ENCODE measurements at places on chromosomes 4 and X.

DNA sequence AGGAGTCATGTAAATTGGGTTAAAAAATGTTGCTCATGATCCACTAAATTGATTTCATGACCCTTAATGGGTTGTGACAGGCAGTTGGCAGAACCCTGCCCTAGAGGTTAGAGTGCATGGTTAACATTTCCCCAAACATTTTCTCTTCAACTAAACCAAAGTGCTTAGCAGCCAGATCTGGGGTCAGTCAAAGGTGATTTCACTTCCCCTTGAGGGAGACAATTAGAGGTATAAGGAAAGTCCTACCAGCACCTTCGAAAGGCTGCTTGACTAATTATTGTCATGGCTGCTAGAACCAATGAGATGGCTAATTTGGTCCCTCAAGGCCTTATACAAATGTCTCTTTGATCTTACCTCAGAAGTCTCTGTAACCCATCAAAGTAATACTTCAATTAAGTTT is 30.9 kb upstream of the INTS6L start:
- no peak for DNase-seq

GRCh38 chrX:113470166-113470565 is 629.5 kb upstream of the AMOT start:
- no peak for DNase-seq

GRCh38 chr4:46922205-46922604 is 13.2 kb upstream of the COX7B2 start:
- DNase-seq, result no peak

DNA sequence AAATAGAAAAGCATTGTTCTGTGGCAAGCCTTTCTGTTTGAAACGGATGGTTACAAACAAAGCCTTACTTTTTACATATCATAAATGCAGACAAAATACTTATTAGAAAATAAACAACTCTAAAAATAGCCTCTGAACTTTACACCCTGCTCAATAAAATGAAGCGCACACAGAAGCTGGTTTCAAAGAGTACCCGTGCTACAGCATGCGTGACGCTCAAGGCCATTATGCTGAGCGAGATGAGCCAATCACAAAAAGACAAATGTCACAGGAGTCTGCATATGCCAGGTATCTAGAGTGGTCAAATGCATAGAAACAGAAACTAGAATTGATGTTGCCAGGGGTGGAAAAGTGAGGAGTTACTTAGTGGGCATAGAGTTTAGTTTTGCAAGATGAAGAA is 326.5 kb upstream of the GATB start:
- no peak for DNase-seq

GRCh38 chr4:139674875-139675550 is 9.4 kb downstream of the MGST2 start:
- DNase-seq, result no peak

DNA sequence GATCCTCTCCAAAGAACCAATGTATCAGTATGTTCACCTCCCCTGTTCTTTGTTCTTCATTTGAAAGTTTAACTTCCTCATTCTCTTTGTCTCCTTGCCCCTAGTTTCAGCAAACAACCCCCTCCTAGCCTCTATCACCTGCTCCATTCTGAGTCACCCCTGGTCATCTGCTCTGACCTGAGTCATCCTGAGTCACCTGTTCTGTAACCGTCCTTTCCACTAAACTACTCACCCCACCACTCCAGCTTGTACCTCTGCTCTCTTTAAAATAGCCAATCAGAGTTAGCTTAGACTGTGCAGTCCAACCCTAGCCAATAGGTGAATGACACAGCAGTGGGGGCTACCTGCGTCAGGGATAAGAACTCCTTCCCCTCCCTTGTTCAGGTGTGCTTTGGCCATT is 249.8 kb upstream of the AADAT start:
- DNase-seq, result no peak

DNA sequence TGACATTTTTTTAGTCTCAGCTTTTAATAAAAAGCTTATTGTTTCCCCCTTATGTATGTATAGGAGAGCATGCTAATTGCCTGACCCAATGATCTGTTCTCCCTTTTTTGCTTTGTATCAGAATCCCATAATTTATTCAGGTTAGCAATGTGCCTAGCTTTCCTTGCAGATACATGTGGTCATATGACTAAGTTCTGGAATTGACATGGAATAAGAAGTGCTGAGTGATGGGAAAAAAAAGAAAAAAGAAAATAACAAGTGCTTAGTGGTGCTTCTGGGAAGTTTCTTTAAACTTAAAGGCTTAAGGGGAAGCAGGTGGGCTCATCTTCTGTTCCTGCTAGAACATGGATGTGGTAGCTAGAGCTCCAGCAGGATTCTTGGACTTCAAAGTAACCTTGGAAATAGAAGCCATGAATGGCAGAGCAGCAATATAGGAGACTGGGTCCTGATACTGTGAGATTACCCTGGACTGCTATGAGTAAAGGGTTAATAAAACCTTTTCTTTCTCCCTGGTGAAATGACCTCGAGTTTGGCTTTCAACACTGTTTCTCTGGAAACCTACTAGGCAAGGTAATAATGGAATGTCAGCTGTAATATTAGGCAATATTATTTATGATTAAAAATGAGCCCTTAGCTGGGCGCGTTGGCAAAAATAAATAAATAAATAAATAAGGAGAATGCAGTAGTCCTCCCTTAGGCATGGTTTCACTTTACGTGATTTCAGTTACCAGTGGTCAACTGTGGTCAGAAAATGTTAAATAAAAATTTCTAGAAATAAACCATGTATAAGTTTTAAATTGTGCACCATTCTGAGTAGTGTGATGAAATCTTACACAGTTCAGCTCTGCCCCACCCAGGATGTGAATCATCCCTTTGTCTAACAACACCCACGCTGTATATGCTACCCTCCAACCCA is 16.7 kb upstream of the RBM41 start:
- no peak for DNase-seq

- no peak for DNase-seq
Observed at GRCh38 chrX:65491620-65492019, 43.0 kb downstream of the LAS1L start.

DNA sequence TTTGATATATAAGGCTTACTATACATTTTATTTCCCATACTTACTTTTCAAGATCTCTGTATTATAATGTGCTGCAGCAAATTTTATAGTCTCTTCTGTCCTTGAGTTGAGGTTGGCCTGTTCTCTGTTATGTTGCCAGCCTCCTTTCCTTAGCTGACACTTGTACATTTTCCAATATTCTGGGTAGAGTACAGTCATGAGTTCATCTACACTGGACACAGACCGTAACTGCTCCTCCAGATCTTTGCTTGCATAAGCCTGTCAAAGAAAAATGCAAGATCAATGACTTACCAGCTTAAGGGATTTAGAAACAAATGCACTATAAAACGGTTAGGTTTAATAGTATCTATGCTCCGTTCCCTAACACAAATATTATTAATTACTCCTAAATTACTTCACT is 63.2 kb downstream of the VEGFC start:
- DNase-seq, result no peak

DNA sequence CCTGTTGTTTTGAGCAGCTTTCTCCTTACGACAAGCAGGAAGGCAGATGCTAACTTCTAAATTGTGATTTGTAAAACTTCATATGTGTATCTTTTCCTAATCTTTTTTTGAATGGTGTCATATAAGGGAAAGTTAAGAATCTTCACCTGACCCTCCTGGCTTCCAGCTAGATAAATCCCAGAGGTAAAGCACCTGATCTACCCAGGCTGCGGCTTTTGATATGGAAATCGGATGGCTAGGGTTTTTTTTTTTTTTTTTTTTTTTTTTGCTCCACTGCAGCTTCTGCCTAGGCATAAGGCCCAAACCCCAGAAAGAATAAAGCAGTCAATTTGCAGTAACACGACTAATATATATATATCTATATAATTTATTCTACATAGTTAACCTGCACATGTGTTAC is 10.0 kb downstream of the MAB21L2 start:
- no peak for DNase-seq

- DNase-seq, result no peak
Observed at GRCh38 chr4:139525414-139525813, 30.6 kb downstream of the SETD7 start.

- DNase-seq, result no peak
Observed at GRCh38 chr4:76639288-76639687, 204.3 kb downstream of the SHROOM3 start.

DNA sequence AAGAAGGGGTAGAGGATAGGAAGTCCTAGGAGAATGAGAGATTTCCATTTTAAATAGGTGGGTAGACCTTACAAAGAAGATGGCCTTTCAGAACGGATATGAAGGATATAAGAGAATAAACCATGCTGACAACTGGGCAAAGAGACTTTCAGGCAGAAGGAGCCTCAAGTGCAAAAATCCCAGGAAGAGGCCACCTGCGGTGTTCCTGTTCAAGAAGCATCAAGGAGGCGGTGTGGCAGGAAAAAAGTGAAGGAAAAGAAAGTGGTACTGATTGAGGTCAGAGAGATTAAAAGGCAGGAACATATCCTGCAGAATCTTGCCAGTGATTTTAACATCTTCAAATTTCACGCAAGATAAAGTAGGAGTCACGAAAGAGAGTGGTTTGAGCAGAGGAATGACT is 172.0 kb downstream of the FSTL5 start:
- DNase-seq, result no peak

DNA sequence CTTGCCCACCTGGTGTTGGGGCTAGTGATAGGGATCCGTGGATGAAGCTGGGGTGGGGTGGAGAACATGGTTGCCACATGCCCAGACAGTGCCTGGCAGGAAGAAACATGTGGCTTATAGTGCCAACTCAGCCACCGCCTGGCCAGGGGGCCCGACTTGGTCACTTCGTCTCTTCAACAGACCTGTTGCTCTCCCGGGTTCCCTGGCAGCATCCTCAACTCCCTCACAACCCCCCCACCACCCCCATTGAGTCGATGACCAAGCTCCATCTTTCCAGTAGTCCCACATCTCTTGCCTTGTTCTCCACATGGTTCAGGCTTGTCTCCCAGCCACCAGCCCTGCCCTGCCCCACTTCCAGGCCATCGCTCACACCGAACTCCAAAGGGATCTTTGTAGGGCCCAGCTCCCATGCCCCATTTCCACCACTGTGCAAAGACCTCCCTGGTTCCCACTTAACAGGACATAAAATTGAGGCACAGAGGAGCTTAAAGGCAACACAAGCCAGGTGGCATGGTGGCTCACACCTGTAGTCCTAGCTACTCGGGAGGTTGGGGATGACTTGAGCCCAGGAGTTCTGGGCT is 7.8 kb downstream of the PNCK start:
- DNase-seq, result no peak

DNA sequence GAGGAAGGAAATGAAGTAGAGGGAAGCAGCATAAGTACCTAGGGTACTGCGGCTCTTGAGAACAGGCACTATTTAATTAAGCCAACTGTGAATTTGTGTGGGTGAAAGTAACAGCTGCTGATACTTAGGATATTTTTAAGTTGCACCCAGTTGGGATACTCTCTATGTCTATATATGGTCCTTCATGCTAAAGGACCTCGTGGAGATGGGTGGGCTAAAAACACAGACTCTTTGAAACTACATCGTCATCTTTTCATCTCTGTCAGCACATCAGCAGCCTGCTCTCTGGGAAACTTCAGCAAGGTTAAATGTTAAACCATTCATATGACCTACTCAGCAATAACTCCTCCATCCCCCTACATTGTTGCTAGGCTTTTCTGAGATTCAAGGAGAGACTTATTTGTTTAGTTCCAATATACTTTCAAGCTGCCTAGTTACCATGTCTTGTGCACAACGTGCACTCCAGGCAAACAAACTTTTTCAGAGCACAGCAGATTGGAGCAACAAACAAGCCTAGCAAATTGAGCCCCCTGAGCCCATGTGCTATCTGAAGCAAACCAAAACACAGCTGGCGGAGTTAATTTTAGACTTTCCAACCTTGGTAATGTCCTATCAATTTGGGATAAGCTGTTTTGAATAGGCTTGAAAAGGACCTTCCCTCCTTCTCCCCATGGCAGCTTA is 6.2 kb upstream of the MOB1B start:
- no peak for DNase-seq

DNA sequence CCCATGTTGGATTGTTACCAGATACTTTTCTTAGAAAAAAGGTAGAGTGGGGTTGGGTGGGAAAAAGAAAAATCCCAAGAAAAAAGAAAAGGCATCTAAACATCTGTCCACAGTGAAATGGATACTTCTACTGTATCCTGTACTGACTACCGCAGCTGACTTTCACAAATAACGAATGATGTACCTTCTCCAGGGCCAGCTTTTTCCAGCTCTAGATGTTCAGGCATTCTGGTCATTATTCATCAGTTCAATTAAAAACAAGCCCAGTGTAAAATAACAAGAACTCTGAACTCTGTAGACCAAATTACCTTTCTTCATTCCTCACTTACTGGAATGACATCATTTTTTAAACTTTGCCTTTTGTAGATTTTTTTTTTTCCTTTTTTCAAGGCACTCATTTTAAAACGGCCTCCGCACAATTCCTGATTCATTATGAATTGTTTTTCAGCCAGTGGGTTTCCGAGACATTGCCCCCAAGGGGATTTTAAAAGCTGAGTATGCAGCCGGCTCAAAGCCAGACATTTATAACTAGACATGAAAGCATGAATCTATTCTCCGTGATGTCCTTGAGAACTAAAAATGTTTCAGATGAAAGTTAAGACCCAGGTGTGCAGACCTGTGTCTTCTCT is 113.5 kb downstream of the PRKX start:
- no peak for DNase-seq

DNA sequence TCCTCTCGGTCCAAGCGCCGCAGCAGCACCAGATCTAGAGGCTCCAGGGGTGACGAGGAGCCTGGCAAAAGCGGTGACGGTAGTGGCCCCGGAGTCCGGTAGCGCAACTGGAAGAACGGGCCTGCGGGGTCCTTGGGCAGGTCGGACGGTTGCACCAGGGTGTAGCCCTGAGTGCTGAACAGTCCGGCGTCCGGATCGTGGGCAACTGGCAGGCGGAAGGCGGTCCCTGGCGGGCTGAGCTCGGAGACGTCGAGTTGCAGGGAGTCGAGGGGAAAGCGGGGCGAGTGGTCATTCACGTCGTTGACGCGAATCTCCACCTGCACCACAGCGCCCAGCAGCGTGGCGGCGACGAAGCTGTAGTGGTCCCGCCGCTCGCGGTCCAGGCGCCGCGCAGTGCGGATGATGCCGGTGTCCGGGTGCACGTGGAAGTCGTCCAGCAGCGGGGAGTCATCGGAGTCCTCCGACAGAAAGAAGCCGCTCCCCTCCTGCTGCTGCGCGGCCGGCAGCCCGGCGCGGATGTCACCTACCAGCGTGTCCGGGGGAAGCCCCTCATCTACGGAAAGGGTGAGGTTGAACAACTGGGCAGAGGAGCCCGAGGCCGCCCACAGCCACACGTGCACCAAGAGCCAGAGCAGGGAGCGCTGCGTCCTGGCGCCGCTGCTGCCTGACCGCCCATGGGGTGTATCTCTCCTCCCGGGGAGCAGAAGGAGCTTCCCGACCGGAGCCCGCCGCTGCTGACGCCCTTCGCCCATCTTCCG is 837 bp downstream of the DCHS2 start:
- peak; percentile 30 for DNase-seq

DNA sequence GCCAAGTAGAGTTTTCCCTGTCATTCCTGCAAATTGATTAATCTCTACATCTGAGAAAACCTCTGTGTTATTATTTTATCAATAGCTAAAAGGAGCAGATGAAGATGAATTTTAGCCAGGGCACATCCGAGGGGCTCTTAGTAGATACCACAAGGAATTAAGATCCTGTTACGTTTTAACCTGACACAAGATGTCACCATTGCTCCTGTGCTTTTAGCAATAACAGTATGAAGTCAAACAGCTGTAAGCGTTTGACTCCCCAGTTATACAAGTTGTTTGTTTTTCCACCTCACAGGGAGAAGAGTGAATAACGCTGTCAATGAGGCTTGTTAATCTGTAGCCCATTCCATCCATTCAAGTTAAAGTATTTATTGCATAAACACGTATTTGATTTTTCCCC is 76.0 kb upstream of the AP1S2 start:
- no peak for DNase-seq
